ENCODE measurements at places on chromosomes 1 and 21.

DNA sequence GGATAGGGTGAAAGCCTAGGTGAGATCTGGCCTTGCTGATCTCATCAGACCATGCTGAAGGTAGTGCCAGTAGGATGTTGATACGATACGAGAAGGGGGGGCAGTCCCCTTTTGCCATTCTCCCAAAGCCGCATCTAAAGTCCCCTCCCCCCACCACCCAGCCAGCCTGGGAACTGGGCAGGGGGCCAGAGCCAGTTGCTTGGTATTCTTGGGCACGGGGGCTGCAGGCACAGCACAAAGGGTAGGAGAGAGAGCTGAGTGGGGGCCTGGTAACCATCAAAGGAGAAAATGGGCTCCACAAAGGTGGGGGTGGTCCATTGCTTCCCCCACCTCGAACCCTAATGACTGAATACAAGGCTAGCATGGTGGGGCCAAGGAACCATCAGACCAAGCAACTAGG is 5.4 kb downstream of the PEA15 start:
- DNase-seq: no peak

DNA sequence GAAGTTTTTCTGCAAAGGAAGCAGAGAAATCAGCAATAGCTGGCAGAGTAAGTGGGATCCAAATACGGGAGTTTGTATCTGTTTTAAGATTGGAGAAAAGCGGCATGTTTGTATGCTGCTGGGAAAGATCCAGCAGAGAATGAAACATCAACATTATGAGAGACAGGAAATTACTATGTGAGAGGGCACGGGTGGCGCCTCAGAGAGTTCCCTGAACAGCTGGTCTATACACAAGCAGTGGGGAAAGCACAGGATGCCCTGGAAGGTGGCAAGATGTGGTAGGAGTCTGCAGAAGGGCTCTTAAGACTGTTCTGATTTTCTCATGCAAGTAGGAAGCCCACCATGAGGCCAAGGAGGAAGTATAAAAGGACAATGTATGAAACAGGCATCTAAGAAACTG is 130.4 kb downstream of the RERE start:
- peak; percentile 20 for DNase-seq

DNA sequence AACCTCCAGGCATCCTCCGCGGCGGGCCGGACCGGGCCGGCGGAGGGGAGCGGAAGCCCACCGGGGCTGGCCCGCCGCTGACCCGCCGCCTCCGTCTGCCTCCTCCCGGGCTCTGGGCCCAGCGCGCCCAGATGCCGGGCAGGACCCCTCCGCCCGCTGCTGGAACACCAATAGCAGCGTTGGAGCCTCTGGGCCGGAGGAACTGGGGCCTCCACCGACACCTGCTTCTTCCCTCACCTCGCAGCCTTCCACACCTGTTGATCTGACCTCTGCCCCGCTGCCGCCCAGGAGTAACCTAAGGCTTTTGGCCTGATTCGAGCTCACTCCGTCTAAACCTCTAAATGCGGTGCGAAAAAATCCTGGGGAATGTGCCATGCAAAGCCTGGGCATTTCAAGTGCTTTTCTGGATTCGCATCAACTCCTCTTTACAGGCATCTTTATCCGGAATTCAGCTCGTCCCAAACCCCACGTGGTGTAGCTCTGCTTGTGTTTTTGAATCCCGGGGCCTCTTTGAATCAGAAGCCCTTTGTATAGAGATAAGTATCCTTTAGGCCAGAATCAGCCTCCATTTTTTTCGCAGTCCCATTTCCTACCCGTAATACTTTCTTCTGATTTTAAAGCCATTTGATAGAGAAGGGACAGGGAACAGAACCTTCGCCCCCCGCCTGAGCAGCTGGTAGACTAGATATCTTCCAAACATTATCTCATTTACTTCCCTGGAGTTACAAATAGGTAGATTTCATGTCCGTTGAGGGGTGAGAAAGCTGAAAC is 680 bp upstream of the CNN3 start:
- no peak for DNase-seq

- no peak for DNase-seq
Observed at GRCh38 chr1:241677201-241677600, 25.1 kb downstream of the WDR64 start.

DNA sequence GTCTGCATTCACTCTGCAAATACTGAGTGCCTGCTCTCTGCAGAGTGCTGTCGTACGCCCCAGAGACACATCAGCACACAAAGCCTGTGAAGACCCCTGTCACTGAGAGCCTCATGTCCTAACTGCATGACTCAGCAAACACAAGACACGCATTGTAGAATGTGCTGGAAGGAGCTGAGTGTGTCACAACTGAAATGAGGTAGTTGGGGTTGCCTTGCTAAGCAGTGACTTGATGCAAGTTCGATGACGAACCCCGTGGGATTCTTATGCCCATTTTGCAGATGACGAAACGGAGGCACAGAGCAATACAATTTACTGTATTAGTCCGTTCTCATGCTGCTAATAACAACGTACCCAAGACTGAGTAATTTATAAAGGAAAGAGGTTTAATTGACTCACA is 65.1 kb downstream of the RIPK4 start:
- peak; percentile 78 for DNase-seq

GRCh38 chr1:185360714-185361113 is 43.7 kb upstream of the IVNS1ABP start:
- DNase-seq: no peak

GRCh38 chr1:220711056-220711809 is 21.1 kb downstream of the C1orf115 start:
- peak; percentile 65 for DNase-seq

DNA sequence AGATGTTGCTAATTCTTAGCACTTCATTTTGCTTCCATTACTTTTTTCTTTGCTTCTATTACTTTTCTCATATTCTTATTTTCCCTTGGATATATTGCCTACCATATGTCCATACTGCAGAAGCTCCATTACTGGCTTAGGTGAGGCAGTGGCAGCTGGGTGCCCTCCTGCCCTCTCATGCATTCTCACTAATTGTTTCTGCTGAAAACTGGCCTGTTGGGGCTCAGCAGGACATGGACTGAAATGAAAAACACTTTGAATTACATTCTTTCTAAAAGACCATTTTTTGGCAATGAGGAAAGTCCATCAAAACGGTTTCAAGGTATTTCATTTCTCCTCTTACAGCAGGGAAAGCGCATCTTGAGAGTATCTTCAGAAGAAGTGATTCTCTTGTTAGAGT is 122.9 kb downstream of the MAST2 start:
- no peak for DNase-seq

- DNase-seq: peak; percentile 39
Observed at GRCh38 chr21:29238053-29238966, 60.4 kb upstream of the BACH1 start.

- DNase-seq: no peak
Observed at GRCh38 chr1:69940816-69941215, 264.6 kb downstream of the LRRC40 start.

DNA sequence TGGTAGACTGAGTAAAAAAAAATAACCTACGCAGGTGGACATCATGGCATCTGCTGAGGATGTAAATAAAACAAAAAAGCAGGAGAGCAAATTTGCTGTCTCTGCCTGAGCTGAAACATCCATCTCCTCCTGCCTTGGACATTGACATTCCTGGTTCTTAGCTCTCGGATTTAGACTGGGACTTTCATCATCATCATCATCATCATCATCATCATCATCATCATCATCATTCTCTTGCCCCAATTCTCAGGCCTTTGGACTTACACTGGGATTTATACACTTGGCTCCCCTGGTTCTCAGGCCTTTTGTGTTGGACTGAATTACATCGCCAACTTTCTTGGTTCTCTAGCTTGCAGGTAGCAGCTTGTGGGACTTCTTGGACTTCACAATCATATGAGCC is 308.4 kb upstream of the BEND5 start:
- no peak for DNase-seq

- DNase-seq: no peak
Observed at GRCh38 chr1:6265151-6265550, 4.3 kb upstream of the GPR153 start.

- peak; percentile 17 for DNase-seq
Observed at GRCh38 chr1:170664828-170665612, 1.1 kb downstream of the PRRX1 start.

DNA sequence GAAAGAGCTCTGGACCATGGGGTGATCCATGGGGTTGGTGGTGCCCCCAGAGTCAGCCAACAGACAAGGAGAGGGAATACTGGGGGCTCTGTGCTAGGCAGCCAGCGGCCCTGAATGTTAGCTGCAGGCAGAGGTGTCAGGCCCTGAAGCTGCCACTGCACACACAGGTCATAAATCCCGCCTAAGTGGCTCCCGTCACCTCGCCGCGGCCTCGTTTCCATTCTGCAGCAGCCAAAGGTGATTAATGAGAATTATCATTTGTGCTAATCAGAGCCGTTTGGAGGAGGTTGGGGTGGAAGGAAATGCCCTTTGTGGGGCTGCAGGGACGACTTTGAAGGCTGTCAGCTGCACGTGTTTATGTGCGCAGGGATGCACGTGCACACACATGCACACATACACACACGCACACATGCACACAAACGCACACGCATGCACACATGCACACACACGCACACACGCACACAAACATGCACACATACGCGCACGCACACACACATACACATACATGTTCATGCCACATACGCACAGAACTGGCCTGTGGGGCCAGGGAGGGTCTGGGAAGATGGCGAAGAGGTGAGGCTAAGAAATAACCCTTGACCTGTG is 88.8 kb upstream of the ARHGEF16 start:
- no peak for DNase-seq

- no peak for DNase-seq
Observed at GRCh38 chr1:215263636-215264035, 181.1 kb downstream of the KCNK2 start.

GRCh38 chr1:199585392-199585791 is 442.1 kb upstream of the NR5A2 start:
- peak; percentile 41 for DNase-seq
